ENCODE measurements at places on chromosomes 6 and 20.

- no peak for DNase-seq
These were observed 13.8 kb upstream of the SAYSD1 start for GRCh38 chr6:39128832-39129231.

- DNase-seq: no peak
These were observed 1.5 kb downstream of the ABCC10 start for GRCh38 chr6:43428874-43429273.

- DNase-seq: no peak
These were observed 113.9 kb upstream of the THBS2 start for GRCh38 chr6:169367507-169367906.

DNA sequence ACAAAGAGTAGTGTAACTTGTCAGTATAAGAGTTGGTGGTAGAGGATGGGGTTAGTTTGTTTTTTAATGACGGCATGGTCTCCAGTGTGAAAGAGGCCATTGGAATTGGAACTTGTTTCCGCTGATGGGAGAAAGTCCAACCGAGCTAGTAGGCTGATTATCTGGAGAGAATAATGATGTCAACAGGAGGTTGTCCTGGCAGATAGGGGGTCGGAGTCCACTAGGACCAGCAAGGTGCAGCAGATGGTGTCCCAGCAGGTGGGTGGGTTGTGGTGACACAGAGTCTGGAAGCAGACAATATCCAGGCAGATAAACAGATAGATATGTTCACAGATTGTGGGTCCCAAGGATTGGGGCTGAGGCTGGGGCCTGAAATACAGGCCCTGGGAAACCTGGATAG is 35.1 kb downstream of the PKIB start:
- DNase-seq: no peak

GRCh38 chr6:29989211-29989610 is 46.9 kb downstream of the HLA-A start:
- DNase-seq: no peak

GRCh38 chr6:46745973-46746372 is 760 bp upstream of the ANKRD66 start:
- no peak for DNase-seq

DNA sequence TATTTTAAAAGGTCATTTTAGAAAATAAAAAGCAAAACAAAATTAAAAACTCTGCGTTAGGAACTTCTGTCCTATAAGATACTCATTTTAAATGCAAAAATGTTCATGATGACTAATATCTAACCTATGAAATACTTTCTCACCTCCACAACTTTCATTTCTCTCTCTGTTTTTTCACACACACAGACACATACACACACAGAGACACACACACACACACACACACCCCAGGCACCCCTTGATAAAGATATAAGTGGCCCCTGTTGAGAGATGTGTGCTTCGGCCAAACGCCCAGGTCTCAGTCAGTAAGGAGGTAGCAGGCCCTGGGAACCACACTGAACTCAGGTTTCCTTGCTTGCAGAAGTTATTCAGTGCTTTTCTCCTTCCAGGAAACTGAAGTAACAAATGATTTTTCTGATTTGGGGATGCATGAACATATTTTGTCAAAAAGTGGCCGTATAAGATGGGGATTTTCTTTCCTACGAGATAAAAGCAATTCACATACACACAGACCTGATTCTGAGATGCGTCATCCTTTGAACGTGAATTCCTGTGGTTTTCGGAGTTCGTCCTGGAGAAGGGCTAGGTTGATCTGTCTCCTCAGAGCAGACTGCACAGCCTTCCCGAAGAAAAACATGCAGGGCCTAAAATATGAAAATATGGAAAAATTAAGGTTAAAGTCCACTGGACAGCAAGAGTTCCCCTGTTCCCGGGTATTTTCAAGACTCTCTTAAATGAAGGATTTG is 306.8 kb upstream of the FOXQ1 start:
- DNase-seq: no peak

DNA sequence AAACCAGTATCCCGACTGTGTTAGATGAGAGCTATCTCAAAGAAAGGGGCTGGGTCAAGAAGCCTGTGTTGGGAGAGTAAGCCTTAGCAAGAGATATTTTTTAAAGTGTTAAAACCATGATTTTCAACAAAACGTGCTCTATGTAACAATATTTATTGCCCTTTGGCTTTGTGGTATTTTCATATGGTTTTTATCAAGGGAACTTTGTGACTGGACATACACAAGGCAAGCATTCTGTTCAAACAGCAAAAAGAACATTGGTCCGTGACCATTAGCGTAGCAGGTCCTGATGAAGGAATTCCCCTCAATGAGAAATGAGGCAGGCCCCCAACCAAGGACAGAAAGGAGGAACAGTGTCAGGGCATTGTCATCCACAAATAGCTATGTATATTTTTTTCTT is 222.6 kb downstream of the MYLK4 start:
- DNase-seq: no peak
